ENCODE measurements at places on chromosomes 2 and 18.

GRCh38 chr2:205771031-205771430, 88.7 kb downstream of the NRP2 start:
- no peak for DNase-seq

DNA sequence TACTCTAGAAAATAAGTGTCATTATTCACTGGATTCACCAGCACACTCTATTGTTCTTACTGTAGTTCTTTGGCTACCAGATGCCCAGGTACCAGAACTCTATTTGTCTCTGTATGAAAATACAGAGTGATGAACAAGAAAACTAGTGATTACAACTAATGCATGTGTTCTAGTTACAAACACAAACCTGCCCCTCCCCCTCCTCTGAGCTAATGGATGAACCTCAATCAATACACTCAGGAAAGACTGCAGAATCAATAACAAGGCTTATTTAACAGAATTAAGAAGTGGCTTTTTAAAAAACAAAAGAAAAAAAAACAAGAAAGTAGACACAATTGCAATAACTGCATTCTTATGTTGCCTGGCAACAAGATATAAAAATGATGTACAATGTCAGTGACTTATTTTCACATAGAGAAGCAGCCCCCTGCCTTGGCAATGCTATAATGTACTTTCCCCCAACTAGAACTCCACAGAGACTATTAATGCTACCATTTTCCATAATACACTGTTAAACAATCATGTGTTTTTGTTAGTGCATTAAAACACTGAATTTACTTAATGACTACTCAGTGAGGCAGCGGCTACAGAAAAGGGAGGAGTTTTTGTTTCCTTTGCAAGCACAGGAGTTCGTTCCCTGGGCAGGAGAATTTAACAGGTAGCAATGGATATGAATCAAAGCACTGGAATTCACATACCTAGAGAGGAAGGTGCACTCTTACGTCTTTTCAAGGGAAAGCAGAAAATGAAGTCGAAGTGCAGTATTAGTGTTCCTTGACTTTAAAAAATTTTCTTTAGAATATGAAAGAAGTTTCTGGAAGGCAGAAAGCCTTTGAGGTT, 318.8 kb upstream of the REV1 start:
- DNase-seq, result no peak

DNA sequence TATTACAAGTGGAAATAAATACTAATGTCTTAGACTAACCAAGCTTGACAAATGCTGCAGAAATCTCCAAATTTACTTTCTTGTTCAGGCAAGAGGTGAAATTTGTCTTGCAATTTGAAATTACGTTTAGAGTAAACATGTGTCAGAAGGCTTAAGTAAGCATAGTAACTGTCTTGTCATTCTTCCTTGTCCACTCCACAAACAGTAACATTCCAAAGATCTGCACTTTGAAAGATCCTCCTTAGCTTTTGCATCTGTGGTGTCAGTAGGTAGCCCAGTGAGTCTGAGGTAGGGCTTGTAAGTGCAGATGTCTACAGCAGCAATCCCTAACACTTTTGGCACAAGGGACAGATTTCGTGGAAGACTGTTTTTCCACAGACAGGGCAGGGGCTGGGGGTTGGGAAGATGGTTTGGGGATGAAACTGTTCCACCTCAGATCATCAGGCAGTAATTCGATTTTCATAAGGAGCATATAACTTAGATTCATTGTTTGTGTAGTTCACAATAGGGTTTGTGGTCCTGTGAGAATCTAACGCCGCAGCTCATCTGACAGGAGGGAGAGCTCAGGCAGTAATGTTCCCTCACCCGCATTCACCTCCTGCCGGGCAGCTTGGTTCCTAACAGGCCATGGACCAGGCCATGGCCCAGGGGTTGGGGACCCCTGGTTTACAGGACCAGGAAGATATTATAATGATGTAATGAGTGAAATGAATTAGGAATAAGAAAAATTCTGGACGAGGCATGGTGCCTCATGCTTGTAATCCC, 18.6 kb downstream of the RASGRP3 start:
- no peak for DNase-seq

DNA sequence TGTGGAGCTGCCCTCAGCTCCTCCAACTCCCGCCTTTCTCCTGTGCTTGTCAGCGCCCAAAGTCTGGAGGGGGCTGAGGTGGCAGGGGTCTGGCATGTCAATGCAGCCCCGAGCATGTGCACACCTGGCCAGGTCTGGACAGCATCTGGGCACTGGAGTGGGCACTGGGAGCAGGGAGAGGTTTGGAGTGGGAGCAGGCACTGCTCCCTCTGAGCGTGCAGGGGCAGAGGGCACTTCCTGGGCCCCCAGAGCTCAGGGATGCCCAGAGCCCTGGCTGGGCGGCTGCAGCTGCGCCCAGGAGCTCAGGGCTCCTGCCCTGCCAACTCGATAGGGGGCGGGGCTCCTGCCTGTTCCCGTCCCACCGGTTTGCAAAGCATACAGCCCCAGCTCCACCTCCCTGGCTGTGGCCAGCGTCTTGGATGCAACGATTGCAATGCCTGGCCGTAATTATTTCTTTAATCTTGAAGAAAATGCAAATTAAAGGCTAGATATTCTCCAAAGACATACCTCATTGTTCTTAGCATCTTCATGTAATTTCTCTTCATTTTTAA, 57.4 kb upstream of the LDAH start:
- DNase-seq, result no peak

DNA sequence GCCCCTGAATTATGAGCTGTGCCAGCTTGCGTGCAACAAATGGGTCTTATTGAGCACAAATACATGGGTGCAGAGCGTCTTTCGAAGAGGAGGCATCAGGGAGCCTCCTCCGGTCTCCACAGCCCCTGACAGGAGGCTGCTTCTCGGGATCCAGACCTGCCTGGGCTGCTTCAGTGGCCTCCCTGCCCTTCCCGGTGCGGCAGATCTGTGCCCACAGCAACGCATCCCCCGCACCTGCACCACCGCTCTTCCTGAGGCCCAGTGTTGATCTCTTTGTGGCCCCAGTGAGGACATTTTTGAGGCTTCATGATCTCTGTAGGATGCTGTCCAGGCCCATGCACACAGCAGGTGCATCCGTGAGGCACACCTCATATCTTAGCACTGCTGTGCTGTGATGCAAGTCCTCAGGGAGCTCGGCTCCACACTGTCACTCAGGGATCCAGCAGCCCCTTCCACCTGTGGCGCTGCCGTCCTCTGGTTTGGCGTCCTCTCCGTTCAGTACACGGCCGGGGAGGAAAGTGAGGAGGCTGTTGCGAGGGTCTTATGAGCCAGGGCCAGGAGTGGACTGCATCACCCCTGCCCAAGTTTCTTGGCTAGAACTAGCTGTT, 17.4 kb downstream of the RTP5 start:
- DNase-seq, result no peak

DNA sequence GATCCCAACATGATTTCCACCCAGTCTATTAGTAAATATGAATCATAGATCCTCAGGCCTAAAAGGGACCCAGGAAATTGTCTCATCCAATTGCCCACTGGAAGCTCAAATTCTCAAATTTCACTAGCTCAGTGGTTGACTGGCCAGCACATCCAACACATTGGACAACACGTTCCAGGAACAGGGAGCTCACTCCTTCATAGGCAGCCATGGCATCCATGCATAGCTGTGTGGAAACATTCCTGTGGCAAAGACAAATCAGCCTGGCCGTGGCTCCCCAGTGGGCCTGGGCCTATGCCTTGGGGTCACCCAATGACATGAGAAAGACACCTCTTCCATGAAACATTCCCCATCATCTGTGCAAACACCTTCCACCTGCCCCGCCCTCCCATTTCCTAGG, 261.1 kb downstream of the ANAPC1 start:
- DNase-seq, result no peak

GRCh38 chr2:178266445-178266844, 72.1 kb downstream of the OSBPL6 start:
- no peak for DNase-seq

GRCh38 chr2:86769838-86770237, 20.9 kb downstream of the CD8A start:
- DNase-seq, result no peak

Data from GDM1 (cell line).